ENCODE measurements at places on chromosomes 4 and X. TPM values are rescaled to one million over a fixed set of nuclear protein-coding genes. Genes with fewer than 3 reads are reported as not detected.

DNA sequence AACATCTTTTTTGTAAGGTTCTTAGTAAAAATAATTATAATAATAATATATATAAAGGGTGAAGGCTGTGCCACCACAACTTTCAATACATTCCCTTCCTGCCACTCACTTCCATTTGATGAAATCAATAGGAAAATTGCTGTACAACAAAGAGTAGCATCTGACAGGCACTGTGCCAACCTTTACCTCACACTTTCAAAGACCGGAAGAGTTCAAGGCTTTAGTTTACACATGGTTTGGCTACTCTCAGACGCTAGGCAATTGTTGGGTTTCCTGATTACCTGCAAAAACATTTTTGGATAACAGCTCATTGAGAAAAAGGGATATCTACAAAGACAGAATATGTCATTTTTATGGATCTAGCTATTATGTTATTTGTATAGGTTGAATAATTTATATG is 5.5 kb upstream of the ING2 start:
- DNase-seq = no peak

DNA sequence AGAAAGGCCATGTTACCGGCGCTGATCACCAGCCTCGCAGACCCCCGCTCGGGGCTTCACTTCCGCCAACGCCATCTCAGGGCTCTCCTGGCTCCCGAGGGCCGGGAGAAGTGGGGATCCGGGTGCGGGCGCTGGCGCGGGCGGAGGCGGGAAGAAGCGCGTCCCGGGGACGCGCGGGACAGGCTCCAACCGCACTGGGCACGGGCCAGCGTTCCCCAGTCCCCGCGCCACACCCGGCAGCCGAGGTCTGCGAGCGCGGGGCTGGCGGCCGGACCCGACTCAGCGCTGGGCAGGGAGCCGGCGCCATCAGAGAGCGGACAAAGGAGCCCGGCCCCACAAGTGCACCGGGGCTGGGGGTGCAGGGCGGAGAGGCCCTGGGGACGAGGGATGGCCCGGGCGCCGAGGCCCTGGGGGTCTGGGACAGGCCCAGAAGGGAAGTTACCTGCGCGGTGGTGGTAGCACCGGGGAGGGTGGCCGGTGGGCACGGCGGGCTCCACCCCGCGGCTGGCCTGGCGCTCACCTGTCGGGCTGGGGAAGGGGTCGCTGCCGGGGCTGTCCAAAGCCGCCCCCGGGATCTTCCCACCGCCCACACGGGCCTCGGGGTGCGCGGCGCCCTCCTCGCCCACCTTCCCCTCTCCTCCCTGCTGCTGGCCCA is 449 bp downstream of the CTPS2 start:
- no peak for DNase-seq

DNA sequence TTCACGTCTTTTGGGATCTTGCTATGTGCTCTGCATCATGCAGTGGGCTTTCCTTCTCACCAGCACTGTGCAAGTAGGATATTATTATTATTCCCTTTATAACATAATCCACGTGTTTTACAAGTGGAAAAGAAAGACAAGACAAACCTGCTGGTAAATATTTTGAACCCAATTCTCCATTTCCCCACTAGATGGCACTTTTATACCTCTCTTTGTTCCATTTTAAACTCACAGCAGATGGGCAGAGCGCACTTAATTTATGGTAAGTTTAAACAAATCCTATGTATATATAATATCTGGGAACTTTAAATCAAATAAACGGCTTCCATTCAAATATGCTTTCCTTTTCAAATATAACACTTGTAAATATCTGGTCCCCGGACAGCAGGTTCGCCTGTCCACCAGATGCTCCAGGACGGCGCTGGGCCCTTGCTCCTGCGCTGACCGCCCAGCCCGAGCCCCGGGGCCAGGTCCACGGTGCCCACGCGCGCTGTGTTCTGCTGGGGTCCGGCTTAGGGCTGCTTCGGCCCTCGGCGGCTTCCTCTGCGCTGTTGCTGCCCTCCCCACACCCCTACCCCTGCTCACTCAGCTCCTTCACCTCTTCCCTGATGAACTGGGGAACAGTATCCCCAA is 31.1 kb downstream of the F11 start:
- DNase-seq = no peak

USP38 gene
- total RNA-seq = 17.9 TPM

KCNIP4 gene
- total RNA-seq = not detected

MAD2L1 gene
- total RNA-seq = 1.6 TPM

PDZD4 gene
- 6.3 TPM for total RNA-seq

Data from suprapubic skin (tissue), 4 donors.